Stomach (tissue), 19 donors: ENCODE measurements at places on chromosomes 4 and X.

GRCh38 chr4:20474119-20474518, 222.4 kb downstream of the SLIT2 start:
- no peaks in the 10 kb centered on the region for H3K36me3 ChIP-seq
- no peaks in the 10 kb centered on the region for H3K4me1 ChIP-seq
- H3K27me3 ChIP-seq: no peaks in the 10 kb centered on the region
- no peak for DNase-seq

DNA sequence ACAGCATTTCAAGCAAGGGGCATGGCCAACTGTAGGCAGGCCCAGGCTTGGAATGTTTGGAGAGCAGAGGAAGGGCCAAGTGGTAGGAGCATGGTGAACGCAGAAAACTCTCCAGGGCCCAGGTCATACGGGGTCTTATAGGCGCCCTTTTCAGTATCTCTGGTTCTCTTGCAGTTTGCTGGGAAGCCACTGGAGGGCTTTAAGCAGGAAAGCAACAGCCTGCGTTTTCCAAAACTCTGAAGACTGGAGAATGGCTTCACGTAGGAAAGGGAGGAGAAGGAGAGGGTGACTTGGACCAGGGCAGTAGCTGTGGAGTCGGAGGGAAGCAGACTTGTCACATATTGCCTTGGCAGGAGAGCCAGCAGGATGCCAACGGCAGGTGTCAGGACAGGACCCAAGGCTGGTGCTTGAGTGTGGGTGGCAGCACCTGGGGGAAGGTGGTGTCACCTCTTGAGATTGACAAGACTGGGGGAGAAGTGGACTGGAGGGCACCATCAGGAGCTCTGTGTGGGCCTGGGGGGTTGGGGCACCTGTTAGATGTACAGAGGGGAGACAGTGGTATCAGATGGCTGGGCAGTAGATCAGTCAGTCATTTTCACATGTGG, 21.9 kb downstream of the TKTL1 start:
- peak; percentile 41 for DNase-seq
- H3K4me3 ChIP-seq: no peak overlapping the region
- no peaks in the 10 kb centered on the region for H3K4me1 ChIP-seq
- H3K27ac ChIP-seq: no peak overlapping the region
- H3K36me3 ChIP-seq: no peaks in the 10 kb centered on the region

- no peak overlapping the region for H3K27ac ChIP-seq
- H3K27me3 ChIP-seq: no peaks in the 10 kb centered on the region
- H3K4me3 ChIP-seq: no peak overlapping the region
- H3K4me1 ChIP-seq: no peaks in the 10 kb centered on the region
These were observed 16.2 kb downstream of the PRKX start for GRCh38 chrX:3697220-3697684.

- H3K27ac ChIP-seq: no peak overlapping the region
- H3K36me3 ChIP-seq: no peaks in the 10 kb centered on the region
- peak; percentile 67 for DNase-seq
- no peaks in the 10 kb centered on the region for H3K4me1 ChIP-seq
These were observed 8.4 kb upstream of the SH3RF1 start for GRCh38 chr4:169279108-169279507.

GRCh38 chr4:184400891-184401290, 73.5 kb downstream of the IRF2 start:
- peaks cover 97% of the 10 kb centered on the region for H3K36me3 ChIP-seq
- no peak overlapping the region for H3K4me3 ChIP-seq
- H3K27me3 ChIP-seq: no peaks in the 10 kb centered on the region
- DNase-seq: no peak

GRCh38 chrX:139554991-139555675, 24.6 kb downstream of the F9 start:
- no peak overlapping the region for H3K27ac ChIP-seq
- no peak overlapping the region for H3K4me3 ChIP-seq
- H3K4me1 ChIP-seq: no peaks in the 10 kb centered on the region
- no peaks in the 10 kb centered on the region for H3K36me3 ChIP-seq
- DNase-seq: no peak
- no peaks in the 10 kb centered on the region for H3K27me3 ChIP-seq

GRCh38 chrX:13220916-13221315, 98.9 kb downstream of the ATXN3L start:
- no peaks in the 10 kb centered on the region for H3K27me3 ChIP-seq
- no peak overlapping the region for H3K4me3 ChIP-seq
- H3K4me1 ChIP-seq: no peaks in the 10 kb centered on the region

GRCh38 chrX:85109235-85109634, 105.6 kb downstream of the APOOL start:
- DNase-seq: no peak
- H3K27me3 ChIP-seq: no peaks in the 10 kb centered on the region
- no peak overlapping the region for H3K4me3 ChIP-seq
- H3K27ac ChIP-seq: no peak overlapping the region

DNA sequence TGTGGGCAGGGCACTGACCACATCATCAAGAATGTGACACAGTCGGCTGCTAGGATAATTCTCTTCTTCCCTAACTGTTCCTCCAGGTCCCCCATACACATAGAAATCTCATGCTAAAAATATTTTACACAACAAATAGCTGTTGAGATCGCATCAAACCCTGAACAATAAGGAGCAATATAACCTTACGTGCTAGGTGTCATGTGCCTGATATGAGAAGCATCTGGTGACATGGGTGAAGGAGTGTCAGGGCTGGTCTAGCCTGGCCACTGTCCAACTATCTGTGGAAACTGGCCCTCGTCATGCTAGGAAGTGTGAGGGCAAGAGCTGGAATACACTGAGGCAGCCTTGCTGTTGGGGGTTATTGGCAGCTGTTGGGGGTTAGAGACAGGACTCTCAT, 167.3 kb upstream of the PGRMC2 start:
- H3K27ac ChIP-seq: no peak overlapping the region
- no peaks in the 10 kb centered on the region for H3K36me3 ChIP-seq
- H3K27me3 ChIP-seq: no peaks in the 10 kb centered on the region
- H3K4me1 ChIP-seq: no peaks in the 10 kb centered on the region
- no peak overlapping the region for H3K4me3 ChIP-seq

GRCh38 chr4:107689912-107690587, 30.0 kb downstream of the PAPSS1 start:
- H3K27me3 ChIP-seq: no peaks in the 10 kb centered on the region
- H3K36me3 ChIP-seq: peaks cover 41% of the 10 kb centered on the region
- H3K4me3 ChIP-seq: no peak overlapping the region
- no peak overlapping the region for H3K27ac ChIP-seq
- no peak for DNase-seq
- peaks cover 50% of the 10 kb centered on the region for H3K4me1 ChIP-seq

DNA sequence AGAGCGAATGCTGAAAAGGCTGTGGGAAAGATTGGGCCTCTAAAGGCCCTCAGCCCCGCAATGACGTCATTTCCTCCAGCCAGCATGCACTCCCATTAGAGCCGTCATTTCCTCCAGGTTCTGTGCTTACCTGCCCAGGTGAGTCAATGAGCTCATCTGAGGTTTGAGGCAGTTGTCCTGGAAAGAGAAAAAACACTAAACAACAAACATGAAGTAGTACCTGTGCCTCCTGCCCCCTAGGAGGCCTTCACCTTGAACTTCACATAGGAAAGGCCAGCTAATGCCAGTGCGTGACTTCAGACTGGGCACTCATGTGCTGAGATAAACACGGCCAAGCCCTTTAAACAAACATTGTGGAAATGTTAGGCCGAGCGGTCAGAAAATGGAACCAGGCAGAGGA, 55.9 kb downstream of the FHDC1 start:
- H3K36me3 ChIP-seq: no peaks in the 10 kb centered on the region
- DNase-seq: peak; percentile 79
- no peaks in the 10 kb centered on the region for H3K27me3 ChIP-seq
- peaks cover 6% of the 10 kb centered on the region for H3K4me1 ChIP-seq
- no peak overlapping the region for H3K4me3 ChIP-seq

GRCh38 chrX:34563804-34564203, 93.3 kb downstream of the TMEM47 start:
- no peak for DNase-seq
- no peaks in the 10 kb centered on the region for H3K27me3 ChIP-seq
- H3K4me3 ChIP-seq: no peak overlapping the region
- no peaks in the 10 kb centered on the region for H3K4me1 ChIP-seq

DNA sequence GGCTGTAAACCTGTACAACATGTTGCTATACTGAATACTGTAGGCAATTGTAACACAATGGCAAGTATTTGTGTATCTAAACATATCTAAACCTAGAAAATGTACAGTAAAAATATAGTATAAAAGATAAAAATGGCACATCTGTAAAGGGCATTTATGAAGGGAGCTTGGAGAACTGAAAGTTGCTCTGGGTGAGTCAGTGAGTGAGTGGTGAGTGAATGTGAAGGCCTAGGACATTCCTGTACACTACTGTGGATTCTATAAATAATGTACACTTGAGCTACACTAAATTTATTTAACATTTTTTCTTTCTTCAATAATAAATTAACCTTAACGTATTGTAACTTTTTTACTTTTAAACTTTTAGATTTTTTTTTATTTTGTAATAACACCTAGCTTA, 5.0 kb upstream of the SHROOM4 start:
- H3K36me3 ChIP-seq: no peaks in the 10 kb centered on the region
- H3K4me3 ChIP-seq: no peak overlapping the region
- DNase-seq: no peak
- H3K27ac ChIP-seq: no peak overlapping the region
